ENCODE measurements at places on chromosomes 3 and 15.

DNA sequence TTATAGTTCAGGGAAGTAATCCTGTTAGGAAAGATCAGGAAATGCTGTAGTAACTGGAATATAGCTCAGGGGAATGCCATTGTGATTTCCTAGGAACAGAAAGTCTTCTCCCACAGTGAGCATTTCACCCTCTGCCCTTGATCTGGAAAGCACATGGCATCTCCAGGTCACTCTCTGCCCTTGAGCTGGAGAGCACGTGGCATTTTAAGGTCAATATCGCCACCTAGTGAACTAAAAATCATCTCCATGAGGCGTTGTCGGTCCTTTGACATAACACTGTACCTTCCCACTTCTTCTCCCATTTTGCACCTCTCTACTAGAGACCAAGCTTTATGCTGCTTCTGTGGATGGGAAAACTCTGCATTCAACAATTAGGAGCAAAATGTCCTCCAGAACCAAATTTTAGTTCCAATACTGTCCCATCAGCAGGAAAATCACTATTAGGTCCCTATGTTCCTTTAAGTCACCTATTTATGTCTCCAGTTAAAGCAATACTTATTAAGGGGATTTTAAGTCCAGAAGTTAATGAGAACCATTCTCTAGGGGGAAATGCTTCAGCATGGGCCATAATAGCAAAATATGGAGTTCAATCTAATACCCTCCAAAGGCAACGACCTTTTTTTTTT, 54.7 kb upstream of the GK5 start:
- DNase-seq, result peak; percentile 86

- no peak for DNase-seq
Observed at GRCh38 chr3:71564361-71564760, 19.2 kb downstream of the FOXP1 start.

GRCh38 chr3:53269888-53270880, 14.4 kb upstream of the TKT start:
- DNase-seq, result peak; percentile 86

- DNase-seq, result no peak
Observed at GRCh38 chr3:114025451-114025850, 30.9 kb downstream of the CCDC191 start.

DNA sequence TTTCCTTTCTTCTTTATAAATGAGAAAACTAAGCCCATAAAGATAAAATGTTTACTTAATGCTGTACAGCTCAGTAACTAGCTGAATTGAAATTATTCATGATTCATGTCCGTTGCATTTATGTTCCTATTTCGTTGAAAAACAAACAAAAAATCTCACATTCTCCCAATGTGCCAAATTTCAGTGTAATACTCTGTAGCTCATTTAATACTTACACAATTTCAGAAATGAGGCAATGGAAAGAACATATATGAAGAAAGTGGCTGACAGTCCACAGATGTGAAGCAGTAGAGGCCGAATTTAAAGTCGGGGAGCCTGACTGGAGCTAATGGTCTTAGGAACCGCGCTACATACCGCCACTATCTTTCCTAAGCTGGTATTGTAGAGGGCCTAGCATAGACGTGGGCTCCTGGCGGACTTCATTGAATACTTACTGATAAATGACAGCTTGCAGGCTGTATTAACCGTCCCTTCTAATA, 651 bp downstream of the PLSCR2 start:
- peak; percentile 55 for DNase-seq

- DNase-seq, result no peak
Observed at GRCh38 chr3:115980709-115981108, 357.4 kb downstream of the GAP43 start.

DNA sequence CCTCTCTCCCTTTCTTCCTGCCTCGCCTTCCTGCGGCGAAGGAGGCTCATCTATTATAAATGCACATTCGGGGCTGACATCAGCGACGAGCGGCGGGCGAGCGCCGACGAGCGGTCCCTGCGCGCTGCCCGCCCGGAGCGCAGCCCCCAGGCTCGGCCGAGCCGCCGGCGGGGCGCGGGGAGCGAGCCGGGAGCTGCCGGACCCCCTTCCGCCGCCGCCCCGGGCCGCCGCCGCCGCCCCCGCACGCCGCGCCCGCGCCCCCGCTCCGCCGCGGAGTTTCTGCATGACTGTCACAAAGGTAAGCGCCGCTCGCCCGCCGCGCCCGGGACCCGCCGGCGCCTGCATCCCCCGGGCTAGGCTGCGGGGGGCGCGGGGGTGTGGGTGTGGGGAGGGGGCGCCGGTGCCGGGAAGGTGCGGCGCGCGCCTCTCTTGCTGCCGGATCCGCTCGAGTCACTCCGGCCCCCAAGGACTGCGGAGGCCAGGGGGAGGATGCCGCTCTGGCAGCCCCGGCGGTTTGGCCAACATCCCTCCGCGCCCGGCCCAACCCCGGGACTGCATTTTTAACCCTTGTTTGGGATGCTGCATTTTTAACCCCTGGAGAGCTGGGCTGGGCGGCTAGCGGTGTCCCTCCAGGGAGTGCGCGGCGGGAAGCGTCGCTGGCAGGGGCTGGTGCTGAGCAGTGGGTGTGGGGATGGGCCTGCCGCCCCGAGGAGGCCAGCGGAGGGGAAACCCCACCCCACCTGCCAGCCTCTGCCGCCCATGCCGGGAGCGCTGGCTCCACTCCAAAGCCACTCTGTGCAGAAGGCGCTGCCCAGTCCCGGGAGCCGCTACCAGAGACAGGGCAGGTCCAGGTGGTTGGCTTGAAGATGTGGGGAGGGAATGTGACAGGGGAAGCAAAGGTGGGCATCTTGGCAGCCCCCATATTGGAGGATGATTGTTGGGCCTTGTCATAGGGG, at the start of gene CORO2B:
Gene CORO2B (plus strand): TSS at position 14 of the 956 bp plus-strand sequence. CDS start 270 bp downstream, at position 284.
- DNase-seq, result peak; percentile 23

DNA sequence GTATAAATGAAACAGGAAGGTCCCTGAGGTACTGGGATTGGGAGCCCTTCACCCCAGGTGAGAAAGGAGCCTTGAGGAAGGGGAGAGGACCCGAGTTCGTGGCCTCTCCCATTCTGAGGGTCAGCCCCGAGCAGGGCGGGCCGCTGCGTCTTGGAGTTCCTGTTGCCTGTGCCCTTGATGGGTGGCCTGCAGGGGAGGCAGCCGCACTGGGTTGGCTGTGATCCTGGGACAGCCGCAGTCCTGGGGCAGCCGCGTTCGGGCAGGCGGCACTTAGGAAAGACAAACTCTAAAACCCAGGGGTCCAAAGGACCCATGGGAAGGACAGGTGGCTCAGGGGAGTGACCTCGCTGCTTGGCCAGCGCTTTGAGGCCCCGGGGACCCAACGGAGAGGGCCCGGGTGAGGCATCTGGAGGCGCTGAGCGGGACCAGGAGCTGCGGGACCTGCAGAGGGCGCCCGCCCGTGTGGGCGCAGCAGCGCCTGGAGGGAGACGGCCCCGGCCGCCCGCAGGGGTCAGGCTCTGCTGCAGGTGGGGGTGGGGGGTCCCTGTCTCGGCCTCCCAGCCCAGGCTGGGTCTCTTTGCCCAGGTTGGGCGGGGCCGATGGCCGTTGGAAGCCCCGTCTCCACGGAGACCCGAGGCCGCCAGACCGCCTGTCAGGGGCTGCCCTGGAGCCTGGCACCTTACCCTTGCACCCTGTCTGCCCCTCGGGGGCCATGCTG, 65.1 kb downstream of the HMCES start:
- peak; percentile 9 for DNase-seq

- DNase-seq, result no peak
Observed at GRCh38 chr3:2714834-2715233, 395.3 kb downstream of the IL5RA start.

DNA sequence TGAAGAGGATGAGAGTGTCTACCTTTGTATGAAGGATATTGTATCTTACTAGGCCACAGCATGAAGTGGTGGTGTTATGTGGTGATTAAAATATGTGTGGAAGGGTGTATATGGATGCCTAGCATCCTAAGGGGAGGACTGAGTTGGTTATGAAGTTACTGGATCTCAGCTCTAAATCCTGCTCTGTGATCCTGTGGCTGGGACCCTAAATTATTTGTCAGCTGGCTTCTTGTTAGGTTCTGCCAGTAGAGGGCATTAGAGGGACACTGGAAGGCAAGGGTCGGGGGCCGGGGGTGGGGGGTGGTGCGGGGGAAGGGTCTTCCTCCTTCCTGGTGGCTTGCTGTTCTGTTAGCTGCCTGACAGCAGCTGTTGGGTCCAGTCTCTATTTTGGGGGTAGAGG, 34.9 kb downstream of the MORF4L1 start:
- no peak for DNase-seq

DNA sequence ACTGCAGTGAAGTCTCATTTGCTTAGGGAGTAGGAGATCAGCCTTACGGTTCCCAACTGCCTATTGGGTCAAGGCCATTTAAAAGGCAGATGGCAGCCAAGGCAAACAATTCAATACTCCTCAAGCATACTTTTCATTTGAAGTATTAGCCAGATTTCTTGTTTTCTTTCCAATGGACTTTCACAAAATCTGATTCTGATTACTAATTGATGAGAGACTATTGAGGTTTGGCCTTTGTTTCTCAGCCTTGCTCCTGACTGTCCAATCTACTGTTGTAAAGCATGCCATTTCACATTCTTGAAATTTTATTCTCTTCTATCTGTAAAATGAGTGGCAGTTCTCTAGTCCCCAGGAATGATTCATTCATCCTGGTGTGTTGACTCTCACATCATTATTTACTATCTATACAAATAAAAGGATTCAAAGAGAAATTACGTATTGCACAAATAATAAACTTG, 166.2 kb upstream of the TGFBR2 start:
- peak; percentile 45 for DNase-seq

DNA sequence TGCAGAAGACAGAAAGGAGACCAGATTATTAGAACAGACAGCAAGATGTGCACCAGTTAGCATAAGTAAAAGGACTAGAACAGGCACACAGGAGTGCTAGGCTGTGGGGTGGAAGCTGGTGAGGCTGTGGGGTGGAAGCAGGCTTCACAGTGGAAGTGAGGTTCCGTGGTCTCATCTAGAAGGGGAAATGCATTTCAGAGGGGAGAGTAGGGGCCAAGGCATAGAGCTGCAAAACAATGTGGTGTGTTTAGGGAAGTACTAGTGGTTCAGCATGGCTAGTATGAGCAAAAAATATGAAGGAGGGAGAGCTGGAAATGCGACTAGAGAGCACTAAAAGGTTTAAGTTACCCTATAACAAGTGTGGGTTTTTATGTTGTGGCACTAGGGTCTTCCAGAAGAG, 6.5 kb downstream of the POPDC2 start:
- DNase-seq, result no peak

DNA sequence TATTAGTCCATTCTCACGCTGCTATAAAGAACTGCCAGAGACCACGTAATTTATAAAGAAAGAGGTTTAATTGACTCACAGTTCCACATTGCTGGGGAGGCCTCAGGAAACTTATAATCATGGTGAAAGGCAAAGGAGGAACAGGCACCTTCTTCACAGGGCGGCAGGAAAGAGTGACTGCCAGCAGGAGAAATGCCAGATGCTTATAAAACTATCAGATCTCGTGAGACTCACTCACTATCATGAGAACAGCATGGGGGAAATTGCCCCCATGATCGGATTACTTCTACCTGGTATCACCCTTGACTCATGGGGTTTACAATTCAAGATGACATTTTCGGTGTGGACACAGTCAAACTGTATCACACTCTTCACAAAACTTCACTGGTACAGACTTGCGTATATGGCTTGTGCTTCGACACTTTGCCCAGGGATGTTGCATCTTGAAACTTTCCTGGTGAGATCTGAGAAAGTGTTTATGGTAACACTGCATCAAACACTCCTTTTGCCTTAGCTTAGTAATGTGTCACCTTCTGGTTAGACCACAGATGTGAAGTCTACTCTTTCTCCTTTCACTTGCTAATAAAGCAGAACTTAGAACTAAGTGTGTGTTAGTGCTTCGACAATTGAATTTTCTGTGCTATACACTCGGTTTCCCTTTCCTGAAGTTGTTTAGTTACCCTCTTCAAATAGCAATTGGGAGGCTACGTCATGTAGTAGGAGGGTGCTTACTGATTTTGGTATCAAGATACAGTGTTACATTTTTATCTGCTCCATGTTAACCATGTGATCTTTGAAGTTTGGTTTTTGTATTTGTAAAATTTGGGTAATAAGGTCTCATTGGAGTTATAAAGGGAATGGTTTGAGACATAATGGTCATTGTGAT, 185.7 kb downstream of the LPP start:
- DNase-seq, result no peak

- DNase-seq, result no peak
Observed at GRCh38 chr15:39025321-39025720, 460.7 kb upstream of the RASGRP1 start.

DNA sequence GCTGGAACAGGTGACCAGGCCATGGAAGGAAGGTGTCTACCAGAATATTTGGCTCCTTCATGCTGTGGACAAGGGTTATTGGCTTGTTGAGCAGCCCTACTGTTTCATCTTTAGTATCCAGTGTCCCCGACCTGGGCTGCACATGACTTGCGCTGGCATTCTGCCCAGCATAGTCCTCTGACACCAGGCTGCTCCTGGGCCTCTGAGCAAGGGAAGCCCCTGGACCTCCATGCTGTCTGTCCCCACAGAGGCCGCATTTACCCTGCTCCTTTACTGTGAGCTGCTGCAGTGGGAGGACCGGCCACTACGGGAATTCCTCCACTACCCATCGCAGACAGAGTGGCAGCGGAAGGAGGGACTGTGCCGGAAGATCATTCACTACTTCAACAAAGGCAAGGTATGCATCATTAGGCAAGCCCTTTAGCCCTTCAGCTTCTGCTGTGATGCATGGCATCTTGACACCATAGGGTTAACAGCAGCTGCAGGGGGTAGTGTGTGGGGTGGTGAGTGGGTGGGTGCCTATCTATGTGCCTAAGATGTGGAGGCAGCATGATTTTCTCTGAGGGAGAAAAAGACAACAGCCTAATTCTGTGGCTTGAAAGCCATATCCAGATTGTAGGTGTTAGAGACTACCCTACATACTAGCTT, 44.0 kb upstream of the MANF start:
- no peak for DNase-seq

- DNase-seq, result no peak
Observed at GRCh38 chr15:85755942-85756341, 38.8 kb downstream of the KLHL25 start.

DNA sequence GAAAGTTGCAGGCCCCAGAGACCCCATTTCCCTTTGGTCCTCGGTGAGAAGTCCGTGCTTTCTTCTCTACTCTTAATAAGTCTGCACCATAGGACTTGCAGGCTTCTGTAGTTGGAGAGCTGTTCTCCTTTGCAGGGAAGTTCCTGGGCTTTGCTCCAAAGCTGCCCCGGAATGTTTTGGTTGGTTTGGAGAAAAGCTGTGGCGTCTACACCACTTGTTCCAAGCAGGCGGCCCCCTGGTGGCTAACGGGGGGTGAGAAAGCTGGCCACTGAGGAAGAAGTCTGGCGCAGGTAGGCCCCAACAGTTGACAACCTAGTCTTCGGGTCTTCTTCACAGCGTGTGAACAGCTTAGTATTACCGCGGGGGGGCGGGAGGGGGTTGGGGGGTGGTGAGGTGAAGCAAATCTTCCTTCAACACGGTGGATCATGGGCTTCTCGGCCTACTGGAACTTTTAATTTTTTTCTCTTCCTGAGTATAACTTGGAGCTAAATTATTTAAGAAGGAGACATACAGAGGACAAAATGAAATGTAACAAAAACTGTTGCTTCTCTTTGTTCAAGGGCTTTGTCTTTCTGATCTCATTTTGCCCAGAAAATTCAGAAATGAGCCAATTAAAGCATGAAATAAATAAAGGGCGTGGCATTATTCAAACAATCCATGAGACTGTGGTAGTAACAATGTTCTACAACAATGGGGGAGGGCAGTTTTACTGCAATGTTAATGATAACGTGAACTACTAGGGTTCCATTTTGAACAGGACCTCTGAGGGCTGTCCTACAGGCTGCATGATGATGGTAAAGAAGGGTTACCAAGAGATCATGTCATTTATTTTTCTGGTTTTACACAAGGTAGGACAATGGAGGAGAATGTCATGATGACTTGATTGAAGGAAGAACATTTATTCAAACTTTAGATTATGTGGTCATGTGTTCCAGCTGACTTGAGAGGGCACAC, 2.2 kb upstream of the THRB start:
- peak; percentile 81 for DNase-seq

GRCh38 chr3:115623044-115623868, at the start of gene GAP43:
Gene GAP43 (plus strand): TSS chr3:115623510. CDS start chr3:115623690, 180 bp downstream.
- peak; percentile 64 for DNase-seq

Data from HCEC 1CT (cell line).